A549 treated with ZK216348 at 1 μM for 4 hours (cell line): ENCODE measurements at places on chromosomes 4 and X. TPM values are rescaled to one million over a fixed set of nuclear protein-coding genes. Genes with fewer than 3 reads are reported as not detected.

The CLTRN gene
- 0.39 to 0.97 TPM (median 0.66 TPM) in 5 replicates for total RNA-seq

The TIMM17B gene
- 65.2 to 99.9 TPM (median 98.2 TPM) in 5 replicates for total RNA-seq

The PHKA1 gene
- 21.8 to 29.2 TPM (median 28.2 TPM) in 5 replicates for total RNA-seq

The SMR3A gene
- not detected in 5 replicates for total RNA-seq

The FGF13 gene
- not detected in 5 replicates for total RNA-seq

The LIMCH1 gene
- 34.0 to 50.5 TPM (median 47.3 TPM) in 5 replicates for total RNA-seq

The CT45A5 gene
- total RNA-seq: not detected in 5 replicates

The HS3ST1 gene
- 0.04 to 0.75 TPM (median 0.44 TPM) in 5 replicates for total RNA-seq
